ENCODE measurements at places on chromosomes 5 and 9.

GRCh38 chr5:170466988-170467707 lies 36.7 kb upstream of the KCNIP1 start:
- DNase-seq: peak; percentile 92

DNA sequence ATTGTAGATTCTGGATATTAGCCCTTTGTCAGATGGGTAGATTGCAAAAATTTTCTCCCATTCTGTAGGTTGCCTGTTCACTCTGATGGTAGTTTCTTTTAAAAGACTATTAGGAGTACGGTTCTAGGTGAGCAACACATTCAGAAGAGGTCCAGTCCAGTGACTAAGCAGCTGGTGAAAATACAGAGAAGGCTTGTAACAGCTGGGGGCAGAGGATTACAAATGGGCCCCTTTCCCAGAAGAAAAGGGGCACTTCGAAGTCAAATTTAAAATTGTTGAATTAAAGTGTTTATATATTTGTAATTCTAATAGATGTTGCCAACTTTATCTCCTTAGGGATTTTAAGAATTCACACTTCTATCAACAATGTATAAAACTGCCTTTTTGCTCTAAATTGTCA lies 720.5 kb downstream of the TLE4 start:
- DNase-seq: no peak

- peak; percentile 91 for DNase-seq
Observed at GRCh38 chr9:118961857-118962256, 407.4 kb downstream of the BRINP1 start.

- no peak for DNase-seq
Observed at GRCh38 chr9:18594837-18595236, 120.9 kb downstream of the ADAMTSL1 start.

DNA sequence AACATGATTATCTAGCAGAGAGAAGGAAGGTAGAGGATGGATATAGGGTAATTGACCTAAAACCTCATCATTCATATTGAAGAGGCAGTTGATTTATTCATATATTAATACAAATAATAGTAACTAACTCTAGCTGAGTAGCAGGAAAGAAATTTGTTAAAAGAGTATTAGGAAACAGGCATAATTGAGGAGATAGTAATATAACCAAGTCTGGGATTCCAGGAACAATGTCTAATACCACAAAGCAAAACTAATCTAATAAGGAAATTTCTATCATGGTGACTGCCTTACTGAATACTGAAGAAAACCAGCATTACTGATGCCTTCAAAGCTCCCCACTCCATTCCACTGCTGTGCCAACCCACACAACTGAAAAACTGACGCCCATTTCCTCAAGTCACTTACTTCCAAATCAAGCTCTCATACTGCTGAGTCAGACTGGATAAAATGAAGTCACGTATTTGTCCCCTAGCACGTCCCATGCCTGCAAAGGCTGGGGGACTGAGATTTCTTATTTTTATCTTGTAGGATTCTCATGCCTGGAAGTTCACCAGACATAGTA lies 153.9 kb downstream of the SMC2 start:
- peak; percentile 10 for DNase-seq

DNA sequence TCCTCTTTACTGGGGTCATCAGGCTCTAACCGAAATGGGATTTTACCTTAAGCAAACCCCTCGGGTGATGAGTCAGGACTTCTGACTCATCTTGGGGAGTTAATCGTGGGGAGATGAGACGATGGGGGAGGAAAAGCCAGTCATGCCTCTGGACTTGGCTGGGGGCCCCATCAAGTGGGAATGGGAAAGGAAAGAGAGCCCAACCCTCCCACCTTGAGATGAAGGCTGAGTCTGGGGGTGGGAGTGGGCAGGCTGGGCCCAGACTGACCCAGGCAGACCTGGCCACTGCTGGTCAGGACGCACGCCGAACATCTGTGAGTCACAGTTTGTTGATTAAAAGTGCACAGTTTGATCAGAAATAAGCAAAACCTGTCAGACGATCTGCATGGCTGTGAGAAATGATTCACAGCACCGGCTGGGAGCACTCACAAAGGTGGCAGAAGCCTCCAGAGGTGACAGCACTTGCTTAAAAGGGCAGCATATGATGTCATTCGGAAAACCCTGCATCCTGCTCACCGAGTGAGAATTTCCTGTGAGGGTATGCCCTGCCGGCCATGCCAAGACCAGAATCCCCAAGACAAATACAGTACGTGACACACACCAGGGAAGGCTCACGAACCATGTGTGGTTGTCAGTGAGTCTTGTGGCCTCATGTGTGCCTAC lies 50.0 kb upstream of the SLC25A51 start:
- peak; percentile 97 for DNase-seq

DNA sequence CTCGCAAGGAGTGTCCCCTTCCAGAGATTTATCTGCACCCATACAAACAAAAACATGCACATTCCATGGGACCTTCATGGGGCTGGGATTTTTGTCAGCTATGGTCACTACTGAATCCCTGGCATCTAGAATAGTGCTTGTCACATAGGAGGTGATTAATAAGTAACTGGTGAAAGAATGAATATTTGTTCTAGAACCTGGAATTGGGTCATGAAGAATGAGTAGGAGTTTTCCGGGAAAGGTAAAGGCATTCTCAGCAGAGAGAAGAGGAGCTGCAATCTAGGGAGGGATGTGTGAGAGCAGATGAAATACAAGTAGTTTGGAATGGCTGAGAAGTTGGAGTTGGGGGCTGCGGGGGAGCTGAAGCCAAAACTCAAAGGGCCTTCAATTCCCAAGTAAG lies 2.8 kb upstream of the LMAN2 start:
- no peak for DNase-seq

DNA sequence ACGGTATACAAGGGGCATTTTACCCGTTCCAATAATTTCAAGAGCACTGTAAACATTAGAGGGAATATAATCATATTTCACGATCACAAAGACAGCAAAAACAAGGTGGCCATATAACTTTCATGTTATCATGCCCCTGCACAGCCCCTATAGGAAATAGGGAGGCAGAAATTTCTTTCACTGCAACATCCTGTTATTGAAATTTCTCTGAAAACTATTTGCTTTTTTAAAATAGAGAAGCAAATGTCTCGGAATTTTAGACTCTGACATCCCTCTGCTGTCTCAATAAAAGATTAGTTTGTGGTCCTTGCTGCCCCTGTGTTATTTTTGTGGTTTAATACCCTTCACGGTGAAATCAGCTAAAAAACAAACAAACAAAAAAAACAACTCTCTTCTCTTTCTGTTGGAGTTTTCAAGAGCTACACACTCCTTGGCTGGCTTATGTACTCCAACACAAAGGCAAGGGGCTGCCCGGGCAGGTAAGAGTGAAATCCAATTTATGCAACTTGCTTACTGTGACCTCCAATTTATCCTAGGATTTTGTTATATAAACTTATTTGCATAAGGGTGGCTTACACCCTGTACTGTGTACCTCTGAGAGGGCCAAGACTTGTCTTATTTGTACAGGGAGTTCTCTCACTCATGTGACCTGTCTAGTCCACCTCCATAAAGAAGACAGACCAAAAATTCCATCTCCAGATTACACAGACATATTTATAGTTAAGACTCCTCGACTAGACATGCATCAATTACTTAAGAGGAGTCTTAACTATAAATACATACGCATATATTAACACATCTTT lies 223.6 kb downstream of the MLLT3 start:
- no peak for DNase-seq

DNA sequence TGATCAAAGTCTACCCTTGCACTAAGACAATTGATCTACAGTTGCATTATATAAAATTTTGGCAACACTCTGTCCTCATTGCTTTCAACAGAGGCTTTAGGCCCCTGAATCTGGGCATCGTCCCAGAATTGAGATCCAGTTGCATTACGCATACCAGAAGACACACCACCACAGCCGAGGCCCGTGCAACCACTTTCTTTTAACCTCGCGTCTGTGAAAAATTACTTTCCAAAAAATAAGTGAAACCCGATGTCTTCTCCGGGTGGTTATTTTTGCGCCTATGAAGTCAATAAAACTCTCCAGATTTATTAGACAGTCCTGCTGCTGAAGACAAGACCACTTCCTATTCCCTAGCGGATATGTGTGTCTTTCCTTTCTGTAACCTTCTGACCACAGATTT lies 52.1 kb upstream of the NFIB start:
- peak; percentile 96 for DNase-seq

DNA sequence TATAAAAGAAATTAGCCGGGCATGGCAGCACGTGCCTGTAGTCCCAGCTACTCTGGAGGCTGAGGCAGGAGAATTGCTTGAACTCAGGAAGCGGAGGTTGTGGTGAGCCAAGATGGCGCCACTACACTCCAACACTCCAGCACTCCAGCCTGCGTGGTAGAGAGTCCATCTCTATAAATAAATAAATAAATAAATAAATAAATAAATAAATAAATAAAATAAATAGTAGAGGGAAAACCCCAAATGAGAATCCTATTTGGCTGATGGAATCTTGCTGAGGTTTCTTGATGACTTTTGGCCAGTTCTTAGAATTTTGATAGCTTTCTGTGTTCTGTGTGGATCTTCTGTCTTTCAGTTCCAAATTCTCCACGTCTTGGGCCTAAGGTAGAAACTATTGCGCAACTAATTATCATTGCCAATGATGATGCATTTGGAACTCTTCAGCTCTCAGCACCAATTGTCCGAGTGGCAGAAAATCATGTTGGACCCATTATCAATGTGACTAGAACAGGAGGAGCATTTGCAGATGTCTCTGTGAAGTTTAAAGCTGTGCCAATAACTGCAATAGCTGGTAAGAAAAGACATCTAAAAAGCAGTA lies 126.9 kb downstream of the ADGRV1 start:
- no peak for DNase-seq

GRCh38 chr5:107217721-107218130 lies 453.0 kb downstream of the EFNA5 start:
- no peak for DNase-seq

- peak; percentile 28 for DNase-seq
Observed at GRCh38 chr5:176578391-176578808, 29.3 kb downstream of the CDHR2 start.

DNA sequence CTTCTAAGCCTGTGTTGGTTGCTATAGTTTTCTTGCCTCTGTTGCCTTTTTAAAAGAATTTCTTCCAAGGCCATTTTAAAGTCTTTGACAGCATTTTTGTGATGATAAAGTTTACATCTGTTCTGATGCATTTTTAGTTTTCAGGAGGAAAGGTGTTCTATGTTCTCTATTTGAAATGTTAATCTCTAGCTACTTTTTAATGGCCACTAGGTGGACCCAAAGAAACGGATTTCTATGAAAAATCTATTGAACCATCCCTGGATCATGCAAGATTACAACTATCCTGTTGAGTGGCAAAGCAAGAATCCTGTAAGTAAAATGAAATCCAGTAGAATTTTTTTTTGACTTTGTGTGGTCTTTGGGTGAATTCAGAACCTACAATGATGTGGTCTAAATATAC lies 60.2 kb downstream of the MELK start:
- peak; percentile 16 for DNase-seq

Measured in fibroblast of skin of back (primary cell).